Right ventricle myocardium superior (tissue), 1 donor: ENCODE measurements at places on chromosomes 1 and 21.

DNA sequence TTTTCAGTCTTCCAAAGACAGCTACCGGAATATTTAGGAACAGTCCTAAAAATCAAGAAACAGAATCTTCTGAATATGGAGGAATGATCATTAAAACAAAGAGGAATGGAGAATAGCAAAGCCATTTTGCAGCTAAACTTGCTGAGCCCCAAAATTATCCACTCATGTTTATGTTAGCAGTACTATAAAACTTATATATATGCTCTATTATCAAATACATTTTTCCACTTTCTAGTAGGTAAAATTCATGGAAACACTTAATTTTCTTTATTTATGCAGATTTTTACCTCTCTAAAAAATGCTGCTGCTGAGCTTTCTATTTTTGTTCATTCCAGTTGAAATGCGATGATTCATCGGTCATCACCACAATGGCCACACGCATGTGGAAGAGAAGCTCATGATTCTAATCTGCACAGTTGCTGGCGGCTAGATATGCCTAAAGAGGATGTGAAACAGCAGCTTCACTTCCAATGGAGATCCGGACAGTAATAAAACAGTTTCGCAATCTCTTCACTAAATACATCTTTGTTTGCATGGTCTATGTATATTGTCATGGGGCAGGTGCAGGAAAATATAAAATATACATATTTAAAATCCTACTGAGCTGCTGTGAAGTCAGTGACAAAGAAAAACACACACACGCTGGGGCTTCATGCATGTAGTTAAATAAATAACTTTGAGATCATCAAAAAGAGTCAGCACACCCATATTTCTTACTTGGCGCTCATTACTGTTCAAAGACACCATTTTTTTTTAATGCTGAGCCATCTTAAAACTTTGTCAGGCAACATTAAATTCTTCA, 292.2 kb downstream of the SMYD3 start:
- no peak for DNase-seq

GRCh38 chr1:152630596-152630995, 7.7 kb upstream of the LCE3A start:
- DNase-seq, result no peak

DNA sequence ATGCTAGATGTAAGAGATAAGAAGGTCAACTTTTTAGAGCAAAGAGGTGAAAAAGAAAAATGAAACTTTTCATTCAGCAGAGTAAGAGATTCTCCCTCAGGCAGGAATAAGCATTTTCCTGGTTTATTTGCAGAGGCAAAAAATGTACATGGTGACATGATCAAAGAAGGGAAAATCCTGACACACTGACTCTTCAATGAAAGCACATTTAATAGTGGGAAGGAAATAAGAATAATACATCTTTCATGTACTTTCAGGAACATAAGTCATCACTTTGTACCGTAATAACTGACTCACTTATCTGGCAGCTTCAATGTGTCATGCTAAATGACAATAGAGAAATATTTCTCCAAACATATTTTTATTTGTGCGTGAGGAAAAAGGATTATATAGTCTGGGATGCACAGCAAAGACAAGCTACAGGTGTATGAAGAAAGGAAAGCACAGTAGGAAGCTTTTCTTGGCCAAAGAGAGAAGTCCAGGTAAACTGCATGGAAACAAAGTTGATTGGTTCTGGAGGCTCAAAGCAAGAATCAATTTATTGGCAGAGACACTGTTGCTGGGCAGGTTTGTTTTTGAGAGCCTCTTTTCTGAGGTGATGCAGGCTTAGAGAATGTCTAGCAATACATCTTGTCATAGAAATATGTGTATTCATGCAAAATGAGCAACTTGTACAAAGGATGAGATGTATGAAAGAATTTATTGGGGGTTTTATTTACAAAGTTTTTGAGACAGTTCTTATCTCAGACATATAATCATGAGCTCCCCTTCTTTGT, 1409.0 kb downstream of the PLA2G4A start:
- no peak for DNase-seq

- no peak for DNase-seq
Measured at GRCh38 chr21:45582128-45582527, 39.9 kb upstream of the SLC19A1 start.

- no peak for DNase-seq
Measured at GRCh38 chr1:36846357-36846756, 188.0 kb downstream of the GRIK3 start.

- DNase-seq, result no peak
Measured at GRCh38 chr21:28253961-28254360, 738.7 kb downstream of the LTN1 start.

DNA sequence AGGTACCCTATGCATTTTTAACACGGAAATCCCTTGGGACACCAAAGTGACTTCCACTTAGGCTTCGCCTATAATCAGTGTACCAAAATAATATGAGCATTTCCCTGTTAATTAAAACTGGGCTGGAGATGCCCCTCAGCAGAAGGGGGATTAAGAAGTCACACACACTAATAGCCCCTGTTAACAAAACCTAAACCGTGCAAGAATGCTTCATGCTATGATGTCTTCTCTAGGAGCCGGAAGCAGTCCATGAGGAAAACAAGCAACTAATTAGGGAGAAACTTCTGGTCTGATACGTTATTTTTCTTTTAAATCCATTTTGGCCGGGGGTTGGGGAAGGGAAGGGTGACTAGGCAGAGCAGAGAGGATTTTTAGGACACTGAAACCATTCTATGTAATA, 123.4 kb downstream of the ESRRG start:
- DNase-seq, result no peak

GRCh38 chr1:184974056-184974836, at the start of gene NIBAN1:
NIBAN1 (minus strand) TSS chr1:184974508; CDS start chr1:184974356, 152 bp downstream.
- peak; percentile 88 for DNase-seq

- no peak for DNase-seq
Measured at GRCh38 chr1:13869172-13869797, 169.3 kb downstream of the PRDM2 start.

GRCh38 chr1:115906627-115907026, 65.7 kb upstream of the NHLH2 start:
- no peak for DNase-seq

DNA sequence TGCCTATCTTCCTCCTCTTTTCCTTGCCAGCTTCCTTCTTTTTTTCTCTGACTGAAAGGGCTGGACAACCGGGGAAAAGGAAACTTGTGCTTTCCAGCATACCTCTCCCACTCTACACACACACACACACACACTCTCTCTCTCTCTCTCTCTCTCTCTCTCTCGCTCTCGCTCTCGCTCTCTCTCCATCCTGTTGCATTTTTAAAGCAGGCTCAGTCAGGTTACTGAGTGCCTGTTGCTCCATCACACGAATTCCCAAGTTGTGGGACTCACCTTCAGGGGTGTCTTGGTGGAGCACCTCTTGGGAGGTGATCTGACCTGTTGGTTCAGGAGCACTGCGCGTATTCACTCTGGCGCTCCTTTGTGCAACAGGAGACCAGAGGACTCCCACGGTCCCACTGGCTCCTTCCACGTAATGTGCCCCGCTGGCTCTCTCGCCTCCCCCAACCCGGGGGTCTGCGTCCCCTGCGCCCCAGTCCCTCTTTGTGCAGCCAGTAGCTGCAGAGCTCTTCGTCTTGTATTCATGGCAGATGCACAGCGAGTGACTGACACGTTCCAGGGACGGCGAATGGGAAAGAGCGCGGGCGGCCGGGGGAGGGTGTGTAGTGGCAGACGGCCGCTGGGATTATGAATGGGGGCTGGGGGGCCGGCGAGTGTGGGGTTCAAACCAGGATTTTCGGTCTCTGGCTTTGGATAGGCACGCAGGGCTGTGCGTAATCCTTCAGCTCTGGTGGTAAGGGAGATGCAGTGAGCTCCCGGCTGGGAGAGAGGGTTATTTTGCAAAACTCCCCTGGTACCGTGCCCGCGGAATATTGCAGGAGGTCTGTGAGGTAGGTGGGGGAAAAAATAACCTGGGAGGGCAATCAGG, 660 bp upstream of the PDE4B start:
- DNase-seq, result no peak

GRCh38 chr1:160097151-160097910, 1.1 kb downstream of the IGSF8 start:
- DNase-seq, result no peak

DNA sequence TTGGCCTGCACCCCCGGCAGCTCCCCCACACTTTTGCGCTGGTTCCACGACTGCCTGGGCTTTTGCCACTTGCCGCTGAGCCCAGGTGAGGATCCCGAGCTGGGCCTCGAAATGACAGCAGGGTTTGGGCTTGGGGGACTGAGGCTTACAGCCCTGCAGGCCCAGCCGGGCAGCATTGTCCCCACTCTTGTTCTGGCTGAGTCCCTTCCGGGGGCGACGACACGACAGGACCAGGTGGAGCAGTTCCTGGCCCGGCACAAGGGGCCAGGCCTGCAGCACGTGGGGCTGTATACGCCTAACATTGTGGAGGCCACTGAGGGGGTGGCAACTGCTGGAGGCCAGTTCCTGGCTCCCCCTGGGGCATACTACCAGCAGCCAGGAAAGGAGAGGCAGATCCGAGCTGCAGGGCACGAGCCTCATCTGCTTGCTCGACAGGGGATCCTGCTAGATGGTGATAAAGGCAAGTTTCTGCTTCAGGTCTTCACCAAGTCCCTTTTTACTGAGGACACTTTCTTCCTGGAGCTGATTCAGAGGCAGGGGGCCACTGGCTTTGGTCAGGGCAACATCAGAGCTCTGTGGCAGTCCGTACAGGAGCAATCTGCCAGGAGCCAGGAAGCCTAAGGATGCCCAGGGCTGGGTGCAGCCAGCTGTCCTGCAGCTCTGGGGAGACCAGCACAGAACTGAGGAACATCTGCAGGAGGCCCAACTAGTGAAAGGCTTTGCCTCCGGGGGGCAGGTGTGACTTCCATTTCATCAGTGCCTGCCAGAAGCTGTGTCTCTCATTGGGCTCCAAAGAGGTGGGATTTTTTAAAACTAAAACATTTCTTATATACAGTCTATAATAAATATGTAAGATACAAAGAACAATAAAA, 1.2 kb downstream of the HPDL start:
- DNase-seq, result no peak

DNA sequence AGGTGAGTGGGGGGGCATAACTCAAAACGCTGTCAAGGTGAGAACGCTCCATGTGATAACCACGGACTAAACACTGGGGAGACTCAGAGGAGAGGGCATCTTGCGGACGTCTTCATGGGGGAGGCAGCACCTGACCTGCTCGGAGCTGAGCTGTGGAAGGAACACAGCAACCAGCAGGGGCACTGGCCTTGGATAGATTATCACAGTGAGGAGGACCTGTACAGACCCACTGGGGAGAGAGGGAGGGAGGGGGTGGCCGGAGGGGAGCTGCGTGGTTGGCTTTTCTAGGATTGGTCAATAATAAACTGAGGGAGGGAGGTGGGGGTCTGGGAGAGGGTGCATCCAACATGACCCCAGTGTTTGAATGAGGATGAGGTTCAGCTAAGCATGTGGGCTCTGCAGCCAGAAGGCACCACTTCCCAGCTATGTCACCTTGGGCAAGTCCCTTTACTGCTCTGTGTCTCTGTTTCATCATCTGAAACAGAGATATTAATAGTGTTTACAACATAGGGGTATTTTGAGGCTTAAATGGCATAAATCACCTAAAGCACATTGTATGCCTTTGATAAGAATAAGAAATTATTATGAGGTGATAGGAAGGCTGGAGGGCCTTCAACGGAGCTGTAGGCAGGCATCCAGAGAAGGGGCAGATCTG, 123.3 kb downstream of the GRIK3 start:
- DNase-seq, result no peak

DNA sequence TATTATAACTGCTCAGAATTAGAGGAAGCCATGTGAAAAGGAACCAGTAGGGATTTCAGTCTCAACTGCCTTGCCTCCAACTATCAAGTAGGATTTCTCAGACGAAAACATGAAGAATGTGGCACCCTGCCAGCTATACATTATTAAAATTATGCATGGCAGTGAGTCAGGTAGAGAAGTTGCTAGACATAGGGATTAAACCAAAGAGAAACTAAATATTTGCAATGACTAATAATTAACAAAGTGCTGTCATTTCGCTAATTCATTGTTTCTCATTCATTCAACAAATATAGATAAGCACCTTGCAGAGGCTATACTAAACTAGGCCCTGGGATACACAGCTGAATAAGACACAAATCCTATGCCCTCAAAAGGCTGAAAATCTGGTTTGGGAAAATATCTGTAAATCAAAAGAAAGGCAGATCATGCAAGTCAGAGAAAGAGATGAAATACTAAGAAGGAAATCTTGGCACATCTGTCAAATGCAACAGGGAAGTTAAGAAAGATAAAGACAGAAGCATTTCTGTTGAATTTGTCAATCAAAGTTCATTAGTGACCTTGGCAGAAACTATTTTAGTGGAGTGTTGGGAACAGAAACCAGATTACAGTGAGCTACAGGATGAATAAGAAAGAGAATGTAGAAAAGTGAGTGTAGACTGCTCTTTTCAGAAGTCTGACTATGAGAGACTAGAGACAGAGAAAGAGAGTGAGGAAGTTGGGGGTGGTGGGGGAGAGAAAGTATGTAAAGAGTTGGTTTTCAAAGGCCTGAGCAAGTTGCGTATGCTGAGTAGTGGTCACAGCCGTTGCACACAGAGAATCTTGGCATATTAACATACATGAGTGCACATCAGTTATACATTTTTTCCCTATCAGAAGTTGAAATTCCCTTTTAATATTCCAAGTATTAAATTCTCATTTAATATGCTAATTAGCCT, 14.7 kb upstream of the NBPF11 start:
- no peak for DNase-seq
